Stimulated activated CD4-positive, alpha-beta T cell treated with anti-CD3 and anti-CD28 coated beads, Interleukin-4, amount 100 ng/mL, for 4 hours (primary cell): ENCODE measurements at places on chromosomes 16 and 17.

- no peak for DNase-seq
Measured at GRCh38 chr17:36182176-36183000, 6.0 kb upstream of the TBC1D3B start.

DNA sequence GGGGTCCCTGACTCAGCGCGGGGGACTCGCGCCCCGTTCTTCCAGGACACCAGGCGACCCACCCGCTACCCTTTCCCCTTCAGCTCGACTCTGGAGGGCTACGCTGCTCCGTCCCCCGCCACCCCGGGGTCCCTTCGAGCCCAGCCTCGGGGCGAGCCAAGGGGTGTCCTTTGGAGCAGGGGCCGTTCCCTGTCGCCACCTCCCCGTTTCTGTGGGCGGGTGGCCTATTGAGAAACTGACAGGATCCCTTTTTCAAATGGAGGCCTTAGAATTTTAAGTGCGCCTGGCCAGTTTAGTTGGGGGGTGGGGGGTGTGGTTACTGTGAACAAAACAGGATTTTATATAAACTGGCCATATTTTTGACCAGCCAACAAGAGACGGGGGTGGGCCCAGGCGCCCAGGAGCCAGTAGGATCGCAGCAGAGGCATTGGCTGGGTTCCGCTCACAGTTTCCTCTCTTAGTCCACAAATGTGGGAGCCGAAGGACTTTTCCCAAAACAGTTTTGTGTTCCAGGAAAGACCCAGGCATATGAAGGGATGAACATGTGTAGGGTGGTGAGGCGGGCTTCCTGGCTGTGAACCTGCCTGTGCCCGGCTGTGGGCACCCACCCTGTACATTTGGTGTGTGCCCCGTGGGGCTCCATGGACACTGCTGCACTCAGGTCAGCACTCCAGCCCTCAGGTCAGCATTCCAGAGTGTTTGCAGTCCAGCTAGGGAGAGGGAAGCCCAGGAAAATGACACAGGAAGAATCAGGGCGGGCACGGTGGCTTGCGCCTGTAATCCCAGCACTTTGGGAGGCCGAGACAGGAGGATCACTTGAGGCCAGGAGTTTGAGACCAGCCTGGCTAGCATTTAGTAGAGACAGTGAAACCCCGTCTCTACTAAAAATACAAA is 722 bp upstream of the TIMP2 start:
- no peak for DNase-seq

GRCh38 chr16:21701271-21701670 is 37.5 kb downstream of the OTOA start:
- DNase-seq = no peak

- peak; percentile 11 for DNase-seq
Measured at GRCh38 chr17:50908860-50909764, 43.0 kb upstream of the TOB1 start.

DNA sequence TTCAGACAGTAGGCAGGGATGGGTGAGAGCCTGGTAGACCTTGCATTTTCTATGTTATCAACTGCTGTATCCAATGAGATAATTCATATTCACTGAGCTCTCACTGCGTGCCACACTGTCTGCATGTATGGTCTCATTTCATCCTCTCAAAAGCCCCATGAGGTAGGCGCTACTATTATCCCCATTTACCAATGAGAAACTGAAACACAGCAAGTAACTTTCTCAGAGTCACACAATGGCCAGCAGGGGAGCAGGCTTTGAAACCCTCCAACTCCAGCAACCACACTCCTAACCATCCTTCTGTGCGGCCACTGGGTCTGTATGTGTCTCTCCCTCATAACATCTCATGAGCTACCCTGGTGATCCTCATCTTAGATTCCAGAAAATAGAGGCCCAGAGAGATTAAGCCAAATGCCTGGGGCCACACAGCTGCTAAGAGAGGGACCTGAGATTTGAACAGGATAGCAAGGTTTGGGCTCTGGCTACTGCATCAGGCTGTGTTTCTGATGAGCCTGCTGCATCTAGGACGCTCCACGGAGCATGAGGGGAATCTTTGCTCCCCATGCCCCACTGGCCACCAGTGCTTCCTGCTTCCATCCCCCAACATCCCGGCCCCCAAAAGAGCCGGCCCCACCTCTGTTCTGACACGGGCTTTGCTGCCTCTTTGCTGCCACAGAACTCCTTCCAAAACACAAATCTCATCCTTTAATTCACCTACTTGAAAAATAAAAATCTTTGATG is 3.2 kb downstream of the CCR7 start:
- DNase-seq = peak; percentile 52

GRCh38 chr17:45341533-45342158 is 24.8 kb upstream of the MAP3K14 start:
- DNase-seq = no peak

- DNase-seq = no peak
Measured at GRCh38 chr16:89106533-89107202, 13.0 kb downstream of the ACSF3 start.

DNA sequence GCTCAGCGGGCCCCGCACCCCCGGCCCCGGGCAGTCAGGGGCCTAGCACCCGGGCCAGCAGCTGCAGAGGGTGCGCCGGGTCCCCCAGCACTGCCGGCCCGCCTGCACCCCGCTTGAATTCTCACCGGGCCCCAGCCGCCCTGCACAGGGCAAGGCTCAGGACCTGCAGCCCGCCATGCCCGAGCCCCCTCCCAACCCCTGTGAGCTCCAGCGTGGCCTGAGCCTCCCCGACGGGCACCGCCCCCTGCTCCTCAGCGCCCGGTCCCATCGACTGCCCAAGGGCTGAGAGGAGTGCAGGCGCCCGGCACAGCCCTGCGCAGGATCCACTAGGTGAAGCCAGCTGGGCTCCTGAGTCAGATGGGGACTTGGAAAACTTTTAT is 1.7 kb upstream of the BRCA1 start:
- DNase-seq = no peak

DNA sequence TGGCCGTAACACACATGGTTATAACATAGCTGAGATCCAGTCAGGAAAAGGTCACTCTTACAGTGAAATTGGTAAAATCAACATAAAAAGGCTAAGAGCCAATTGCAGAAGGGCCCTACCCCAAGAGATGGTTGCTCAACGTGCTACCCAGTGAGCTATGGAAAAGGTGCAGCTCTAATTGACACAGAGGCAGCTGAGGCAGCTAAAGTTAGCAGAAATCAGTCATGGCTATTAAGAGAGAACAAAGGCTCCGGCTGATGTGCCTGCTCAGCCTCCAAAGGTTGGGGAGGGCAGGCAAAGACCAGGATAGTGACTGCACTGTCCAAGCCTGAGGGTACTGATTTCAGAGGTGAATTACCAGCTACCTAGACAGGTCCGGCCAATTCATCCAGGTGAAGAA is 76.5 kb upstream of the ATP2A3 start:
- no peak for DNase-seq

DNA sequence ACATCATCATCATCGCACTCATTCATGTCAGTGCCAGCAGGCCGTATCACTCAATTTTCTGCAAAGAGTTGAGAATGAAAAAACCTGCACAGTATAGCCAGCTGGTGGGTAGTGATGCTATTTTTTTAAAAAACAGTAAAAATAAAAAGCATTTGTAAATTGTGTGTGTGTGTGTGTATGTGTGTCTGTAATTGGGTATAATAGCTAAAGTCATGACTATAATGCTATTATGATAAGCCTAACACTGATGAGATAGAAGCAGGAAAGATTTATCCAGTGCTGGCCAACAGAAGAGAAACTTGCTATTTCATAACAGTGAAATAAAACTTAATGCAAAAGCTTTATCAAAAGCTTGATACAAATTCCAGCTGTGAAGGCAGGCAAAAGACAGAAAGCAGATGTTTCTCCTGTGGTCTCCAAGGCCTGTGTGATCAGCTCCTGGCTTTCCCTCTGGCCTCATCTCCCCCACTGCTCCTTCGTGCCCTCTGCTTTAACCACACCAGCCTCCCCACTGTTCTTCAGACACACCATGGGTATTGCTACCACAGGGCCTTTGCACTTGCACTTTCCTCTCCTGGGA is 206.2 kb upstream of the IRX5 start:
- DNase-seq = no peak

DNA sequence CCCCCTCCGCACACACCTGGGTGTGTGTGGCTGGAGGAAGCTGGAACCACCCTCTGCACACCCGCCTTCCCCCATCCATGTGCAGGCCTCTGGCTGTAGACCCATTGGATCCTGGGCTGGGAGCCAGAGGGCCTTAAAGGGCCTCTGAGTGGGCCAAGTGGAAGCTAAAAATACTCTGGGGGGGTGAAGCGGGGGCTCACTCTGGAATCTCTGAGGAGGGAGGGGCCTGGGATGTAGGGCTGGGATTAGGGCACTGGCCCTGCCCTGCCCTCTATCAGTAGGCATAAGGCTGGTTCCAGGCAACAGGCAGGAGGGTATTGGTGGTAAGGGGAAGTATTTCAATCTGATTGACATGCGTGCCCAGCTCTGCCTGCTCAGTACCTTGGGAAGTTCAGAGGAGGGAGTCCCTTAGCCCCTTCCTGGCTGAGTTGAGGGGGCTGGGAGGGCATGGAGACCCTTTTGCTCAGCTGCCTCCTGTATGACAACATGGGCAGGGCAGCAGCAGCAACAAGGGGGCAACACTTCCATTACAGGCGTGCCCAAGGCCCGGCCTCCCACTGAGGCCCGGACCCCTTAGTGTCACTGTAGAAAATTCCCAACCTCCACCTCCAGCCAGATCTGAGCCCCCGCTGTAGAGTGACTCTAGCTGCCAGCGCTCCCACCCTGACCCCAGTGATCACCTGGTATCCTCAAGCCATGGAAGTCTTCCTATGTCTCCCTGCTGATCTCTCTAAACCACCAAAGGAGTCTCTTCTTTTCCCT is 5.2 kb downstream of the ITGA3 start:
- DNase-seq = no peak

DNA sequence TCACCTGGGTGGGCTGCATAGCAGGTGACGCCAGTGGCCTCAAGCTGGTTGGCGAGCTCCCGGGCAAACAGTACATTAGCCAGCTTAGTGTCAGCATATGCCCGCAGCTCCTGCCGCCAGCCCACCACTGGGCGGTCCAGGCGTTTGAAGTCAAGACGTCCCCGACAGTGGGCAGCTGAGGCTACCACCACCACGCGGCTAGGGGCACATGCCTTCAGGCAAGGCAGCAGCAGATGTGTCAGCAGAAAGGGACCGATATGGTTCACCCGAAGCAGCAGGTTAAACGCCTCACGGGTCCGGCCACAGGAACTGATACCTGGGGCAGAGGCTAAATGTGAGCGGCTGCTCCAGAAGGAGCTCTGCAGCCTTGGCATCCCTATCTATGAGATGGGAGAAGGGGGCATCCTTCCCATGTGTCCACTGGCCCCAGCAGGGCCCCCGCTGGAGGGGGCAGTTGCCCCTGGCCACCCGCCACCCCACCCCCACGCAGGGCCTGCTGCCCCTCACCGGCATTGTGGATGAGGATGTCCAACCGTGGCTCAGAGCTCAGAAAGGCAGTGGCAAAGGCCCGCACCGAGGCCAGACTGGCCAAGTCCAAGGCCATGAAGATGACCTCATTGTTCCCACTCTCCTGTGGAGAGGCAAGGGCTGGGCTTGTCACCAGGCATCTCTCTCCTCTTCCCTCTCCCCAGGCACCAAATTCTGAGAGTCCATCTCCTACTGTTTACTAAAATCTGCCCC is 1.7 kb downstream of the DHRS13 start:
- DNase-seq = no peak

- DNase-seq = no peak
Measured at GRCh38 chr17:76598004-76598439, 12.4 kb upstream of the ST6GALNAC2 start.
